ENCODE measurements at places on chromosomes 5 and 9.

DNA sequence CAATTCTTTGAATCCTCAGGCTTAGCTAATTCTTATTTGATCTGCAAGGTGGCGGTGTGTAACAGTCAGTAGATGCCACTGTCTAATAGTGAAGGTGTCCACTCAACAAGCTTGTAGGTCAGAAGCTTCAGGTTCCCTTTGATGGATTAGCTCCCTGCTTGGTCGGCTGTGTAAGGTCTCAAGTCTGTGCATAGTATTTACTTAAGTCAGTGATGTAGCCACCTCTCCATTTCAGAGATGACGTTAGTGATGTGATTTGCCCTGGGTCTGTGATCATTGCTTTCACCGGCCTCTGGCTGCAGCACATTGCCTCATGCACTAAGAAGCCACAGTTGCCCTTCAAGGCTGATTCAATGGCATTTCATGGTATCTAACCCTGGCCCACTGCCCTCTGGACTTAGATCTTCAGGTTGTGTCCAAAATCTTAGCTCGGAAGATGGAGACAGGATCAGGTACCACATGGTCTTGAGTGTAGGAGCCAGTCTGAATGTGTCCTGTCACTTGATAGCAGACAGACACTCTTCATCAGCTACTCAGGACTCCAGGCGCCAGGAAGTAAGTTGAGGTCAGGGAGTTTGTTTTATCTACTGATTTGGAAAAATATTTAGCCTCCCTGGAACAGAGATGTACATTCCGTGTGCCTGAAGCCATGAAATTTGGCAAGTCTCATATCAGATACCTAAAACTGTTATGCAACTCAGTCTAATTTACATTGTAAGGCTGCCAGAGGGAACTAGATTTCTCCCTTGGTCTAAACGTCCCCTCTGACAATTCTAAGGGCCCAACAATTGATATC is 42.9 kb downstream of the SUB1 start:
- DNase-seq = no peak

DNA sequence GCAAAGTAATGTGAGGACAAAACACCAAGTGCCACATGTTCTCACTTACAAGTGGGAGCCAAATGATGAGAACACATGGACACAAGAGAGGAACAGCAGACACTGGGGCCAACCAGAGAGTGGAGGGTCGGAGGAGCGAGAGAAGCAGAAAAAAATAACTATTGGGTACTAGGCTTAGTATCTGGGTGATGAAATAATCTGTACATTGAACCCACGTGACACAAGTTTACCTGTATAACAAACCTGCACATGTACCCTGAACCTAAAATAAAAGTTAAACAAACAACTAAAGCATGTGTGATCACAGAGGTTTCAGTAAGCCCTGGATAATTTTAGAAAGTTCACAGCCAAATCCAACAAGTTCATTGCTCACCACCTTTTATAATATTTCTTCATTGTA is 160.1 kb downstream of the TENT4A start:
- no peak for DNase-seq

DNA sequence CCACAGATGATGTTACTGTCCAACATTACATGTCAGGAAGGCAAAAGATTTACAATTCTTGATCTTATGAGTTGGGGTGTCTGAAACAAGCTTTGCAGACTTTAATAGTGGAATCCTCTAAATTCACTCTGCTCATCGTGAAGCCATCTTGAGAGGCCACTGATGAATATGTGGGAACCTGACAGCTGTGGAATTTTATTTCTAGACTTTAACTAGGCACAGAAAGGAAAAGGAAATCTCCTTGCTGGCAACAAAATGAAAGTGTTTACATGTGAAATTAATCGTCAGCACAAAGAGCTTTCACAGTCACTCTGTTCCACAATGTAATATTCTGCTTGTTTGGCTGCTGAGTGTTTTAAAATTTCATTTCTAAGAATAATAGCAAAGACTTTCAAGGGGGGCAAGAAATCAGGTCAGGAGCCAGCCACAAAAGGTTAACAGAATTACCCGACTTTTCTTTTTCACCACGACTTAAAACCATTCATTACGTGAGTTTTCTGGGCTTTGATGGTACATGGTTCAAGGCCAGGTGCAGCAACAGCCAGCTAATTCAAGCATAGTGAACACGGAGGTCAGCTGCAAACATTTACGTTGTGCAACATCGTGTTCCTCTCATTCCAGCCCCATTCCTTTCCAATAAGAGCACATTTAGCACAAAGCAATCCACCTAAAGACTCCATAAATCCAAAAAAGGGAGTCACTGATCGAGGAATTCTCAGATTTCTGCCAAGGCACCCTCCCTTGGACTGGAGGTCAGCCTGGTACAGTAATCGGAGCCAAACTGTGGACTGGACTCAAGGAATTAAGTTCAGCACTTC is 14.6 kb downstream of the NREP start:
- DNase-seq = no peak

DNA sequence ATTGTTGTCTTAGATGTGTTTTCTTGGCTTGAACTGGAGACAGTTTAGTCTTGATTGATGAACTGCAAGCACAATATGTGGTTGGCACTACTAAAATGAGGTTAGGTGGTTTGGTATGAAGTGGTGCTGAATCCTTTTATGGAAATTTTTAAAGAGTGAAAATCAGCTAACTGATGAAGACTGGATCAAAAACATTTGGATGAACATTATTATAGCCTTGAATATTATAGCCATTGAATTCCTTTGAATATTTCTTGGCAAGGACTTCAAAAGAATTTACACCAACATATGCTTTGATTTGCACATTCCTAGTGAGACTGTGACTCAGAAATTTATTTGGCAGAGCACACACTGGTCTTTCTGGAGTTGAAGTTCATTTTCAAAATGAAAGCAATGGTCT is 318.3 kb downstream of the CHSY3 start:
- no peak for DNase-seq

GRCh38 chr9:131226226-131226625 is 50.1 kb downstream of the FAM78A start:
- no peak for DNase-seq

GRCh38 chr5:169190849-169191248 is 110.1 kb downstream of the SLIT3 start:
- no peak for DNase-seq

DNA sequence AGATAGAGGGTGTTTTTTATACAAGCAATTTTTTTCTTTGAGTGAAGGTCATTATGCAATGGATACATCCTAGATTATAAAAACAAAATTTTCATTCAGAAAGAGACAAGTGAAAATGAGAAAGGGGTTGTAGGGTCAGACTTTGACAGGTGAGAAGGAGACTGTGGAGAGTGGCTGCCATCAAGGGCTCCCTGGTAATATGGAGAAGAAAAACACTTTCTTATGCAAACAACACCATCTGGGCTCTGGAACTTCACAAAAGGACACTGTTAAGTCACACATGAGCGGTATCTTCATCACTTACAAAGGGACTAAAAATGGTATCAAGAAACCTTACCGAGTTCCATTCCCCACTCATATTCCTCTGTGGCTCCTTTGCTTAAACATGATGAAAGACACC is 23.5 kb downstream of the C7 start:
- DNase-seq = no peak
